ENCODE measurements at places on chromosomes 6 and 20.

- no peak for DNase-seq
These were observed 286.3 kb downstream of the BTBD9 start for GRCh38 chr6:38353310-38354036.

DNA sequence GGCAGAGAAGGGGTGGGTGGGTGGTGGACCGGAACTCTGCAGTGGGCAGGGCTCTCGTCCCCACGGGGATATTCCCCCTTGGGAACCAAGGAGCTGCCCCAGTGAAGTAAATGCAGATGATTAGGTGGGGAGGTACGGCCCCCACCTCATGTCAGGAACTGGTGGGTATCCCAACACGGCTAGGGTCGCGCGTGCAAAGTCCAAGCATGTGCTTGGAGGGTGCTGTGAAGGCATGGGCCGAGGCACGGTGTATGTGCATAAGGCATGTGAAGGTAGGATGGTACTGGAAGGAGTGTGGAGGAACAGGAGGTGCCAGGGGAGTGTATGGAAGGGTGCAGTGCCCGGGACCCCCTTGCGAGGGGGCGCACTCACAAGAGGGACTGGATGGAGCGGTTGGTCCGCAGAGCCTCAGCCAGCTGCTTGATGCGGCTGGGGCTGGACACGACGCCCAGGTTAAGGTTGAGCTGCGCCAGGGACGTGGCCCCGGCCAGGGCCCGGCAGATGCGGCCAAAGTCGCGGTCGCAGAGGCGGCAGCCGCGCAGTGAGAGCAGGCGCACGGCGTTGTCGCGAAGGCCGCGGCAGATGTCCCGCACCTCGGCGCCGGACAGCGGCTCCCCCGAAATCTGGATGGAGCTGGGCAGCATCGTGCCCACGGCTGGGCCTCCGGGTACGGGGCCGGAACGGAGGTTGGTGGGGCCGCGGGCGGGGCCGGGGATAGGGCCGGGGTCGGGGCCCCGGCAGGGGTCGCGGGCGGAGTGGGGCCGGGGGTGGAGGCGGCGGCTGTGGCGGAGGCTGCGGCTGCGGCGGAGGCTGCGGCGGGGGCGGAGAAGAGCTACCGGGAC, 783 bp downstream of the LRRC73 start:
- DNase-seq: no peak

DNA sequence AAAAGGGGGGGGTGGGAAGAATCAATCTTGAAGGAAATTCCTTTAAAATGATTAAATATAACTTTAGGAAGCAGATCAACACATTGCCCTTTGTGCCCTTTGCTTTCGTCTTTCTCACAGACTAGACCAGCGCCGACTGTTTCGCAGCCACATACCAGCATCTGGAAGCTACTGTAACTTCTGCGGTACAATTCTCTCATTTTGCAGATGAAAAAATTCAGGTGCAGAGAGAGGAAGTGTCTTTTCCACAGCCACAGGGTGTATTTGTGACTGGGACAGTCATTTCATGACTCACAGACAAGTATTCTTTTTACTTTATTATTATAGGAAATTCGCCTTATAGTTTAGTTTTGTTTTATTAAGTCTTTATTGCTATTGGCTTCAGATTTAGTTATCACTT, 84.2 kb downstream of the UST start:
- DNase-seq: no peak

DNA sequence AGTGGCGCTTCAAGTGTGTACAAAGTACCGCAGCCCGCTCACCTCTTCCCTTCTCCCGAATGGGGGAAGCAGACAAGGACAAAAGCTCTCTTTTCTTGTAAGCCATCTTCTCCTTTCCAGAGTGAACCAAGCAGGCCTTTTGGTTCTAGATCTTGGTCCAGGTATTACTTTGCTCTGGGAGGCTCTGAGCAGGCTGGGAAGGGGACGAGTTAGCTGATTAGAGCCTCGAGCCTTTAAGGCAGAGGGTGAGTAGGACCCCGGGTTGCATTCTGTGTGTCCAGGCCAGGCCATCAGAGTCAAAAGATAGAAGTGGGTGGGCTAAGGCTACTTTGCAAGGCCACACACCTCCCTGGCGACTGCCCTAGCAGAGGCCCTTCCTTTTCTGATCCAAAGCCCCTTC, 57.6 kb downstream of the GTF2H5 start:
- no peak for DNase-seq

GRCh38 chr6:14224359-14225103, 107.0 kb downstream of the CD83 start:
- no peak for DNase-seq

- DNase-seq: no peak
These were observed 311.5 kb downstream of the PLCB1 start for GRCh38 chr20:8443464-8444072.

DNA sequence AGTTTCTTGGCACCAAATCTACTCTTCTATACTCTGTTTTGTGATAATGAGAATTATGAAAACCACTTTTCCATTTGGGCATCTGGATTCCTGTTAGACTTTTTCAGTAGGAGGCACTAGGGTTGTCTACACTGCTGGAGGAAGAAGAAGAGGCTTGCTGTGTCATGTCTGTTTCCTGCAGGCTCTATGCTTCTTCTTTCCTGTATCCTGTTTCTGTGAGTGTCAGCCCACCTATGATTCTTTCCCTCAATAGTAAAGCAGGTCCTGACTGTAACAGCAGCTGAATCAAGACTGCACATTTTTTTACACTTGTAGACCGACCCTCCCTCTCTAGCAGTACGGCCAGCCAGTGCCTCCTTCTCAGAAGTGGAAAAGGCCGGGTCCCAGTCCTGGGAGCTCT, 603.9 kb downstream of the HDGFL1 start:
- DNase-seq: no peak

GRCh38 chr6:107699254-107699653, 124.9 kb downstream of the SCML4 start:
- no peak for DNase-seq

- DNase-seq: no peak
These were observed 669.3 kb upstream of the GJE1 start for GRCh38 chr6:141463237-141463977.

DNA sequence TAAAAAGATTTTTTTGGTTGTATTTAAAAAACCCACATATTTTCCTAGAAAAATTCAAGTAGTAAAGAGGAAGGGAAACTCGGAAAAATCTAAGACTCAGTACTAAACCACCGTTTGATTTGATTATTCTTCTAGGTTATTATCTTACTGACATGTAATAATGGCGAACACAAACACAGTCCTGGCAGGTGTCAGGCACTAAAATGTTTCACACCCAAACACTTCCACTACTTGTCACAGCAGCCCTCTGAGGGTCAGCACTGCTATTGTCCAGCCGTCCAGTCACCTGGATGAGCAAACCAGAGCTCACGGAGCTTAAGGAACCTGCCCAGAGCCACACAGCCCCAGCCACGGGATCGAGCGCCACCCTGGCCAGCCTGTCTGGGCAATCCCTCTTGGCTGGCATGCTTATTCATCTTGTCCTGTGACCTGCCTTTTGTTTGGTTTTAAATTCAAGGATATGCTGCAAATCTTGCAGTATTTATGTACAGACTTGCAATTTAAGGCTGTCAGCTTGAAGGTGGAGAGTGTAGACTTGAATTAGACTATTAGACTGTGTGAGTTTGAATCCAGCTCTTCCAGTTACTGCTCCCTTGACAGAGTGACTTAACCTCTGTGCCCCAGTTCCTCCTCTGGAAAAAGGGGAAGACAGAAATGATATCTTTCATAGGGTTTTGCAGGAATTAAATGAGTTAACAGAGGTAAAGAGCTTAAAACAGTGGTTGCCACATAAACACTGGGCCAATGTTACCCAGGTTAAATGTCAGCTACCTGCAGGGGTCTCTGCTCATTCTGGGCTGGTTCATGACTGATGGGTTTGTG, 82.2 kb downstream of the CDYL start:
- DNase-seq: no peak

GRCh38 chr6:15263780-15264374, 18.0 kb downstream of the JARID2 start:
- DNase-seq: no peak

DNA sequence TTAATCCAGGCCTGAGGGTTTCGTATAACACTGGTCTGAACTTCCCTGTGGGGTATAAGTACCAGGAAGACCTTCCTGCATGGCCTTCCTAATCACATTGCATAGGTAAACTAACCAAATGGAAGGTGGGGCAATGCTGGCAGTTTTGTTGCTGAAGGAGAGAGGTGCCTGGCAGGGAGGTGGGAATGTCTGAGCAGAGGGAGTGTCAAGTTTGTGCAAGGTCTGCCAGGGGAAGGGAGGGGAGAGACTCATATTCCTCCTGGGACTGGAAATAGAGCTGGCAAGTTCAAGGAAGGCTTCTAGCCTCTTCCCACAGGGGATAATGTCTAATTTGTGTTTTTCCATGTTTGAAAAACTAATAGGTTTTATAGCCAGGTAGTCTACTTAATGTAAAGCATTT, 70.6 kb downstream of the HDDC2 start:
- DNase-seq: no peak

GRCh38 chr20:10863337-10864060, 189.7 kb upstream of the JAG1 start:
- peak; percentile 38 for DNase-seq

DNA sequence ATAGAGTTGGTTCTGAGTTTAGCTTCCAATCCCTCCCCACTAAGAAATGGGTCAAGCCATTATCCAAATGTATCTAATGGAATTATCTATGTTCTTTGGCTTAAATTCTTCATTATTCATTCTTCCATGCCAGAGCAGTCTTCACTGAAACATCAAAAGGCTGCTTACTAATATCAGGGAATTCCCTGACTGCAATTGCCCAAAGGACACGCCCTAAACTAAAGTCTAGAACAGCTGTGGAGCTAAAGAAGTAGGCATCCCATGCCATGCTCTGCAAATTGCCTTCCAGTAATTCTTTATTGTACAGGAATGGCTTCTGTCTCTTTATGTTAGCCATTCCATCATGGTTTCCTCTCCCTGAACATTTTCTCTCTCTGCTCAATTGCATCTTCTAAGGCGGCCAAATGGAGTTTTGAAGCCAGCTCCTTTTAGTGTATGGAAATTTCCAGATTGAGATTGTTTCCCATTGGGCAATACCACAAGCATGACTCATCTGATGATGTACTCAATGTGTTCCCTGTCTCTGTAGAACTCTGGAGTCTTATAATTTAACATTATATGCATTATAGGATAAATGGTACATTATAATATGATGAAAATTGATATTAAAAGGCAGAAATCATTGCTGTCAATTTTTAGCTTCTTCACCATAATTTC, 28.8 kb upstream of the TSHZ2 start:
- no peak for DNase-seq

- no peak for DNase-seq
These were observed 12.8 kb downstream of the KCNK15 start for GRCh38 chr20:44758247-44759101.

All from AG04449 (cell line).